GM13976 (cell line): ENCODE measurements at places on chromosomes 1 and 21.

DNA sequence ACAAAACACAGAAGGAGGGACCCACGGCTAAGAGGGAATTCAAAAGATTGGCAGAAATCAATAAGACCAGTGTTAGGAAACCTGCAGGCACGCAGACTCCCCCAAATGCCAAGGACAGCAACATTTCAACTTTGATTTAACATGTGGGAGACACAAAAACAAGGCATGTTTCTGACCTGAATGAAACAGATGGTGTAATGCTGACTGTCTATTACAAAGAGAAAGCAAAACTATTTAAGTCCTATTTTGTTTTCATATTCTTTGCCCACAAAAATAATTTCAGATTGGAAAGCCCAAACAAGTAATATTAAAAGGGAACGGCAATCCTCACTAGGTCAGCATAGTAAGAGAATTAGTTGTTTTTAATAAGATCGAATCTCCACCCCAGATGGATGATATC, 107.9 kb downstream of the S1PR1 start:
- DNase-seq = no peak

DNA sequence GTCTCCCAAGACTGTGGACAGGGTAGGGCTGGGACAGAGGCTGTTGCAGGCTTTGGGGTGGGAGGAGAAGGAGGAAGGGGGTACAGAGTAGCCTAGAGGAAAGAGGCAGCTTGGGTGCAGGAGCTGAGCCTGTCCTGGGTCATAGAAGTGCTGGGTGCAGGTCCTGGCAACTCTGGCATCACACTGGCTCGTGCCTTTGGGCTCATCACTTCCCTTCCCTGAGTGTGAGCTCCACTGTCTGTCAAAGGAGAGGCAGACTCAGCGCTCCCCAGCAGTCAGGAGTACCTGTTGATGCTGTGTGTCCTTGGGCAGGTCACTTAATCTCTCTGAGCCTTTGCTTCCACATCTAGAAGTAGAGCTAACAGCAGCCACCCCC, 157.1 kb downstream of the PTPRU start:
- no peak for DNase-seq

DNA sequence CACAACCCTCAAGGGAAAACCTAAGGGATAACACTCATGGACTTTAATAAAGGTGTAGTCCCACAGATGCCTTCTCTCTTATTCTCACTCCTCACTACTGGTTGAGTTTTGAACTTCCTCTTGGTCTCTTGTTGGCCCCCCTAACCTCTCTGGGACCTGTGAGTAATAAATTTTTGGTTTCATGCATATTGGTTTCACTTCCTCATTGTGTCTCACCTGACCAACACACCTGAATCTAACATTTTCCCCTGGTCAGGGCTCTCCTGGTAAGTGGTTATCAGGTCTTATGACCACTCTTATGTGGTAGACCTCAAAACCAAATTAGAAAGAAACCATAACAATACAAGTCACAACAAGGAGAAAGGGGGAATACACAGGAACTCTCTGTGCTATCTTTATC, 60.5 kb upstream of the PRMT6 start:
- peak; percentile 40 for DNase-seq

GRCh38 chr1:198892065-198892464, 253.2 kb downstream of the PTPRC start:
- DNase-seq = no peak

DNA sequence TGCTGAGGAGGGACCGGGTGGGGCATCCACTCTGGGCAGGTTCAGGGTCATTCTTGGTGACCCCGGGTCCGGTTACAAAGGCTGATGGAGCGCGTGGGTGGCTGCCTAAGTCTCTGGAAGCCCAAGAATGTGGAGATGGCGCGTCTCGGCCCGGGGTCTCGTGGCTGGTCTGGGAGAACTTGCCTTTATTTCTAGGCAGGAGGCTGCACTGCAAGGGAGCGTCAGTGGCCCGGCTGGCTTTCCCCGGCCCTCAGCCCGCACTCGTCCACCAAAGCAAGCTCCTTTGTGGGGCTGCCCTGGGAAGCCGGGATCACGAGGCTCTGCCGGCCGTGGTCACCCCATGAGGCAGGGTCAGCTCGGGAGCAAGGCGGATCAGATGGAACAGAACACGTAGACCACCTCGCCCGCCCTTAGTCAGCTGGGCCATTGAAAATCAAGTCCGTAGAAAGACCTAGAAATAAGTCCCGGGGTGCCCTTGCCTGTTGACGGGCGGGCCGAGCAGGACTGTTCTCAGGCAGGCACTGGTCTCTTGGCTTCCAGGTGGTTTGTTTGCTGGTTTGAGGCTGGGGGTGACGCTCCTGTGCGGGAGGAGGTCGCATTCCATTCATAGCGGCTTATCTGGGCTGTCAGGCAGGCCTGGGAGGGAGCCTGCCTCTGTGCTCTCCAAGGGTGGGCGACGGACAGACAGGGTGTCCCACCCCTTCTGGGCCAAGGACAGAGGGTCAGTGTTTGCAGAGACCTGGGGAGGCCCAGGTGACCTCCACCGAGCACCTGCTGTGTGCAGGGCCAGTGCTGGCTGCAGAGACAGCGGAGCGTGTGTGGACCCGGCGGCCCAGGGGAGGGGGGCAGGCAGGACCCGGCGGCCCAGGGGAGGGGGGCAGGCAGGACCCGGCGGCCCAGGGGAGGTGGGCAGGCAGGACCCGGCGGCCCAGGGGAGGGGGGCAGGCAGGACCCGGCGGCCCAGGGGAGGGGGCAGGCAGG, 25.8 kb downstream of the COL18A1 start:
- no peak for DNase-seq

DNA sequence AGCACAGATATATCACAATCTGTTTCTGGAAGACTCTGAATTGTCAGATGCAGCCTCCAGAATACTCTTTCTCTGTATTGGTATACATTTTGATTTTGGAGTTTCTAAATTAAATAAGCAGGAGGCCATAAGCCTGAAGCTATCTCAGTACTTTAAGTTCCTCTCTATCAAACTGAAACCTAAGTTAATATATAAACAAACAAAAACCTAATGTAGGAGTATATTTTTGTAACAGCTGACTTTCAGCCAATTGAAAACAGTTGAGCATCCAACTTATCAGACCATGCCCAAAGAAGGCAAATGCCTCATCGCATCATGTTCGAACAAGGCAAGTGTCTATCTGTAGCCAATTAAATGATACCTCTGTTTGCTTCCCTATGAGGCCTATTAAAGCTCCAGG, 1054.4 kb downstream of the AMY1C start:
- DNase-seq = no peak

GRCh38 chr1:16231331-16232315, 5.4 kb downstream of the CPLANE2 start:
- DNase-seq = no peak

DNA sequence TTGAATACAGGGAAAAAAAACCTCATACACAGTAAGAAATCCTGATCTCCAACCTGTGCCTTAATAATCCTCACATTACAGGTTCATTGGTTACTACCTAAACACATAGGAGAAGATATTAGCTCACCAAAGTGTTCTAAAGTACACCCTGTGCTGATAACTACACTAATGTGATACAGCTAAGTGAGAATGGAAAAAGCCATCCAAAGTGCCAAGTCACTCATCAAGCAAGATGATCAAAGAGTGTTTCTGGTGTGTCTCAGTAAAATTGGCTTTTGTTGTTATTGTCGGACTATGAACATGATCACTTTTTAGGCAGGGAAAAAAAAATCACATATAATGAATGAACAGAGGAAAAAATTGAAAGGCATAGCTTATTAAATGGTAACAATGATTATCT, 31.4 kb downstream of the EPS15 start:
- no peak for DNase-seq
